Renal cortex interstitium (tissue), 15 donors: ENCODE measurements at places on chromosomes 11 and 22. TPM values are rescaled to one million over a fixed set of nuclear protein-coding genes. Genes with fewer than 3 reads are reported as not detected.

DNA sequence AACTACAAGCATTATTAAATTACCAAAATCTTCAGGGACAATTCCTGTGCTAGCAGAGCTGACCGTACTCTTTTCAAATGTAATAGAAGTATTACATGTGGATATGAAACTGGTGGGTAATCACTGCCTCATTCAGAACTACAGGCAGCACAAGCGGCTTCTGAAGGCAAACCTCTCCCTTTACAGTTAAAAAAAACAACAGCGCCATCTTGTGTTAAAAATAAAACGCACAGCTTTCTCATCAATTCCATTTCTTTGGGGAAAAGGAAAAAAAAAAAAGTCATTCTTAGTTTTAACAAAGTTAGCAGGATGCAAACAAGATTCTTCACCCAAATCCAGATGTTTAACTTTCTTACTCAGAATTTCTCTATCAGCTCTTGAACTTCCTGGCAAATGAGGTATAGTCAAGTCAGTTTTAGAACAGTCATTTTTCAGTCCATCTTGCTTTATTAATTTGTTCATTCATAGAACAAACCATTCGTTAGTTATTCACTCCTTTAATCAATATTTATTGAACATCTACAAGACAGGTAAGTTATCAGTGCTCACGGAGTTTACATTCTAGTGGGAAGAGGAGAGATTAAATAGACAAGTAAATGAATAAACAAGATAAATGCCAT, 331.8 kb upstream of the MPPED2 start:
- DNase-seq, result peak; percentile 47

- DNase-seq, result no peak
Observed at GRCh38 chr11:134742224-134742612, 330.2 kb upstream of the B3GAT1 start.

Gene RBMXL2
- polyA plus RNA-seq, result 0.18 TPM

DNA sequence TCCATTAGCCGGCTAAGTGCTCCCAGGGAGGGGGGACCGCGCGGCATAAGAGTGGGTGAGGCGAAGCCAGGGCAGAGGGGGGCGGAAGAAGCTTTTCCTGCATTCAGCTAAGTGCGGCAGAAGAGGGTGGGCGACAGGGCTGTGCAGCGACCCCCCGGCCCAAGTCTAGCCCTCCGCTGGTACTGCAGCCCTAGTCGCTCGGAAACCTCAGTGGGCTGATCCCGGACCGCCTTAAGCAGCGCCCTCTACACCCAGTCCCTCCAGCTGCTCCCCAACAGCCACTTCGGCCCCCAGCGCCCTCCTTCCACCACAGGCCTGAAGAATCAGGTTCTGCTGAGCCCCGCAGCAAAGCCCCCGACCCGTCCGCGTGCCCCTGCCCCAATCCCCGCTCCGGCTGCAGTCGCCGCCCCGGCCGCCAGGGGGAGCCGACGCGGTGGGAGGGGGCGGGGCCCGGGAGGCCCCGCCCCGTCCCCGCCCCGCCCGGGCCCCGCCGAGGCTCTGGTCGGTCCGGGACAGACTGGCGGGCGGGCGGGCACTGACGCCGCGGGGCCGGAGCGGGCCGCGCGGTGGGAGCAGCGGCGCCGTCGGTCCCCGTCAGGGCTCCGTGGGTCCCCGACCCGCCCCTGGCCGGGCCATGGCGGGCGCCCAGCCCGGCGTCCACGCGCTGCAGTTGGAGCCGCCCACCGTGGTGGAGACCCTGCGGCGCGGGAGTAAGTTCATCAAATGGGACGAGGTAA, at the start of gene PLCB3:
Gene PLCB3 (plus strand): TSS at position 515 of the 737 bp plus-strand sequence. CDS start 120 bp downstream, at position 635.
- no peak for DNase-seq

Gene BEST1
- 4.6 TPM for polyA plus RNA-seq

- no peak for DNase-seq
Observed at GRCh38 chr22:46432164-46433068, 96.9 kb downstream of the TRMU start.

- no peak for DNase-seq
Observed at GRCh38 chr11:20059587-20060021, 100.7 kb downstream of the DBX1 start.

Gene KRTAP5-7
- polyA plus RNA-seq, result not detected

DNA sequence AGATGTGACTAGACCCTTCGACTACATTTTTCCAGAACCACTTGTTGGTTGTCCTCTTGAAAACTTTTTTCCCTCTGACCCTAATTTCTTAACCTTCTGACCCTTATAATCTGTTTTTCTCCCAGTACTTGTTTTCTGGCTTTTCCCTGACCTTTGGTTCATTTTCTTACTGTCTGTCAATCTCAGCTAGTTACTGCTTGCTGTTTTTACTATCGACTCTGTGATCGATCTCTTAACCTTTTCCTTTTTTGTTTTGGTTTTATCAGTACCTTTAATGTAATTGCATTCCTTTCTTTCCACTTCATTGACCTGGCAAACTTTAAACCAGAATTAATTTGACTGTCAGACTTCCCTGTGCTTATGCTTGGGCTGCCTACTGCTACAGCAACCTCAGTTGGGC, 92.8 kb downstream of the DDX10 start:
- DNase-seq, result no peak

GRCh38 chr22:17232406-17232805, 13.2 kb upstream of the ADA2 start:
- DNase-seq, result no peak

Gene OR8B12
- polyA plus RNA-seq, result not detected

Gene HBG2
- 1,167 TPM for polyA plus RNA-seq

DNA sequence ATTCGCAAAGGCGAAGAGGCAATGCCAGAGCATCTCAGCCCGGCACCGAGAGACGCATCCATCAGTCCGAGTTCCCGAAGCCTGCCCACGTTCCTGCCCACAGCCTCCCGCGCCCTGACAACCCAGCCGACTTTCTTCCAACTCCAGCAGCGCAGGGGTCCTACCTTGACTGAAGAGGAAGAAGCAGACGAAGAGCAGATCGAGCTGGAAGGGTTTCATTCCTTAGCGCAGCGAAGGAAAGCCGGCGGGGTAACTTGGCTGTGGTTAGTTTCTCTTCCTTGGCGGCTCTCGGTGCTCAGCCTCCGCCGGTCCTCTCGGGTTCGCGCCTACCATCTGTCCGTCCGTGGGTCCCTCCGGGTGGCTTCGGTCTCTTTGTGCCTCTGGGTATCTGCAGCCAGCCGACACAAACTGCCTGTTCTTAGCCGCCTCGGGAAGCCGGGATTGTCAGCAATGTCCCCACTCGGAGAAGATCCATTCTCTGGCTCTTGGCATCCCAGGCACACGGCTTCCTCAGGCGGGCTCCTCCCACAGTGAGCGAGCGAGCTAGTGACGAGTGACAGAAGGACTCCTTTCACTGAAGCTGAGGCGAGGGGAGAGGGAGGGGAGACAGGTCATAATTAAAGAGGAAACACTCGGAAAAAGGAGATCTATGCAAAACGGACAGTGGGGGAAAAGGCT, at the start of gene KIRREL3:
Gene KIRREL3 (minus strand): TSS at position 480 of the 678 bp plus-strand sequence.
- no peak for DNase-seq

DNA sequence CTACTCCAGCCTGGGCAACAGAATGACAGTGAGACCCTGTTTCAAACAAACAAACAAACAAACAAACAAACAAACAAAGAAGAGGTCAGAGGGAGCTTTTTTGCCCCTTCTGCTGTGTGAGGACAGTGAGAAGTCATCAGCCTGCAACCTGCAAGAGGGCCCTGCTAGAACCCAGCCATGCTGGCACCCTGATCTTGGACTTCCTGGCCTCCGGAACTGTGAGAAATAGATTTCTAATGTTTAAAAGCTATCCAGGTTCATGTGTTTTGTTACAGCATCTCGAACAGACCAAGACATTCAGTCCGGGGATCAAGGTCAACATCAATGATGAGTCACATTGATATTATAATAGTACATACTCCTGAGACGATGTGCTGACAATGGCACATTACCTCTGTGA, 41.4 kb upstream of the GRAMD1B start:
- no peak for DNase-seq

Gene DCDC1
- polyA plus RNA-seq, result 3.3 TPM

GRCh38 chr22:41939981-41940831, 6.7 kb downstream of the CENPM start:
- no peak for DNase-seq

Gene GAB4
- polyA plus RNA-seq, result not detected

Gene BACE1
- 59.7 TPM for polyA plus RNA-seq

GRCh38 chr11:72716290-72716689, 35.9 kb downstream of the ARAP1 start:
- no peak for DNase-seq

Gene KCNJ1
- 65.7 TPM for polyA plus RNA-seq

DNA sequence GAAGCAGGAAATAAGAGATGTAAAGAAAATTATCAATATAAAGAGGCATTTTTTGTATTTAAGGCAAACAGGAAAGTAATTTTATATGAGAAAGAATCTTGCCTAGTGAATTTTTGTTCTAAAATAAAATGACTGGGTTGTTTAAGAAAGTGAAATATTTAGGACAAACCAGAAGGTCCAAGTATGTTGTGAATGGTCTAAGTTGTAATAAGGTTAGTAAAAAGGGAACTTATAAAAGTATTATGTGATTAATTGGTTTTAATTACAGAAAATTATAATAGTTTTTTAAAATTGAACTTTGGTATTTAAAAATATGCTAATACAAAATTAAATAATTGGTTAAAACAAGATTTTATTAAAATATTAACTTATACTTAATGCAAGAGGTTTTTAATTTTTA, 26.6 kb upstream of the EI24 start:
- no peak for DNase-seq

GRCh38 chr22:20945578-20945934, 21.5 kb upstream of the AIFM3 start:
- DNase-seq, result no peak

GRCh38 chr11:124934862-124935547, 842 bp downstream of the HEPACAM start:
- no peak for DNase-seq

DNA sequence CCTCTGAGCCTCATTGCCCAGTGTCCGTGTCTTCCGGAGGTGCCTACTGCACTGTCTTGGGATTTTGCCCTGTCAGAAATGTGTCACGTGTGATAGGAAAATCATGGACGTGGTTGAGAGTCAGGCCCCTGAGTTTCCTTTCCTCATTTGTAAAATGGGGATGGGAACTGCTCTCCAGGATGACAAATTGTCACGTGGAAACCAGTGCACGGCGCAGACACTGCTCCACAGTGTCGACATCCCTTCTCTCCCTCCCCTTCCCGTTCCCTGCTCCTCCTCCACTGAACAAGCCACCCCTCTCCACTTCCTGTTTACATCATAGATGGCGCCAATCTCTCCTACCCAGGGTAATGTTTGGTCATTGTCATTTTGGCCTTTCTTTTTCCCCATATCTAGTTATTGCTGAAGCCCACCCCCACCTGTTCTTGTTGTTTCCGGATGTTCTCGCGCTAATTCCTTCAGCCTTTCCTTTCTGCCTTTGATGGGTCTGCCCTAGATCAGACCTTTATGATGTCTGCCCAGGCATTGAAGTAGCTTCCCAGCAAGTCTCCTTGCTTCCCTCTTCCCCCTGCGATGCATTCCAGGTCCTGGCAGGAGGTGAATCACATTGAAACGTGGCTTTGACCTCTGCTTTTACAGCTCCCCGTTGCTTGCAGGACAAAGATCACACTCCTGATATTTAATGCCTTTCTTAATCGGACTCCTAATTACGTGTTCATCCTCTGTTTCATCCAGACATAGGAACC, 91.8 kb downstream of the TBC1D22A start:
- no peak for DNase-seq

- DNase-seq, result no peak
Observed at GRCh38 chr11:84552791-84553190, 1074.4 kb downstream of the DLG2 start.

DNA sequence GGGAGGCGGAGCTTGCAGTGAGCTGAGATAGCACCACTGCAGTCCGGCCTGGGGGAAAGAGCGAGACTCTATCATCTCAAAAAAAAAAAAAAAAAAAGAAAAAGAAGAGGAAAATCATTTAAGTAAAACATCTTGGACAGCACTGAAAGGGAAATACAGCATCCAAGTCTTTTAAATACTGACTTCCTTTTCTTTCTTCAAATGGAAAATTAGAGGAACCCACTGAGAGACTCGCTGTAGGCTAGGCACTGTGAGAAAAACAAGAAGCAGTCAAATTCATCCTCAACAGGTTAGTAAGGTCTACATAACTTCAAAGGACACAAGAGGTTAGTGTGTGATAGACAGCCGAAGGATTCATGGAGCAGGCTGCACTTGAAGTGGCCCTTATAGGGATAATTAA, 243.7 kb downstream of the BLID start:
- DNase-seq, result no peak

DNA sequence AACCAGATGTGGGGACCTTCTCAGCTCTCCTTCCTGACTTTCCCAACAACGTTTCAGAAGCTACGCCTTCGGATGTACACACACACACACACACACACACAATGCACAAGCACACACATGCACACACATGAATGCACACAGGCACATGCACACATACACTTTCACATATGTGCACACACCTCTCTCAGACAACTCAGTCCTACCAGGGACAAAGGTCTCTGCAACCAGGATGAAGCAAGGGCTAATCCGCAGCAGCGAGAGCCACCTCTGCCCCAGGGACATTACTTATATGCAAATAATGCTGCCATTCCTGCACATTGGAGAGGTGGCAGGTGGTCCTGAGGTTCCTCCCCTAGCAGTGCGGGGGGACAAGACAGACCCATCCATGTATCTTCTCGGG, 27.4 kb upstream of the LINC01488 start:
- DNase-seq, result no peak

GRCh38 chr11:69618237-69618636, 22.7 kb upstream of the CCND1 start:
- no peak for DNase-seq

- DNase-seq, result no peak
Observed at GRCh38 chr22:47172771-47173534, 410.5 kb downstream of the TBC1D22A start.

Gene VWCE
- polyA plus RNA-seq, result 3.1 TPM

- DNase-seq, result no peak
Observed at GRCh38 chr22:36027935-36028645, 534 bp downstream of the RBFOX2 start.

- DNase-seq, result no peak
Observed at GRCh38 chr11:134691985-134692384, 279.9 kb upstream of the B3GAT1 start.

GRCh38 chr11:65251476-65251875, 10.3 kb upstream of the POLA2 start:
- no peak for DNase-seq

Gene ZBED5
- polyA plus RNA-seq, result 98.6 TPM

- peak; percentile 93 for DNase-seq
Observed at GRCh38 chr11:77473801-77474683, at the start of gene PAK1. TSS of gene PAK1 (minus strand) at chr11:77474094. CDS start at chr11:77392520, 81,574 bp downstream.

GRCh38 chr11:117823294-117823945, 1.1 kb downstream of the FXYD2 start:
- no peak for DNase-seq

GRCh38 chr22:50531546-50531961, 1.7 kb upstream of the TYMP start:
- DNase-seq, result no peak

DNA sequence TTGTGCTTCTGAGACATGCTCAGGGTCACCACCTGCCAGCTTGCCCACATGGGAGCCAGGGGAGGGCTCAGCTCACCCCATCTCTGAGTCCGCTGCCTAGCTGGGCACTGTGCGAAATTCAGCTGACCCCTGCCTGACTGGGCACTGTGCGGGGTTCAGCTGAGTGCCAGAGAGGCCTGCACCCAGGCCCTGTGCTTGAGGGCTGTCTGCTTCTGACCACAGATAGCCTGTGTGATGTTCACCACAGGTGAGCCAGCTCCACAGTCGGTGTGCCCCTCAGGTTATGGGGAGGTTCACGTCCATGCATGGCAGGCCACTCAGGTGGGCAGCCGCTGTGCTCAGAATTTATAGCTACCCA, 84.5 kb upstream of the SUSD2 start:
- no peak for DNase-seq
